ENCODE measurements at places on chromosomes 6 and 20.

DNA sequence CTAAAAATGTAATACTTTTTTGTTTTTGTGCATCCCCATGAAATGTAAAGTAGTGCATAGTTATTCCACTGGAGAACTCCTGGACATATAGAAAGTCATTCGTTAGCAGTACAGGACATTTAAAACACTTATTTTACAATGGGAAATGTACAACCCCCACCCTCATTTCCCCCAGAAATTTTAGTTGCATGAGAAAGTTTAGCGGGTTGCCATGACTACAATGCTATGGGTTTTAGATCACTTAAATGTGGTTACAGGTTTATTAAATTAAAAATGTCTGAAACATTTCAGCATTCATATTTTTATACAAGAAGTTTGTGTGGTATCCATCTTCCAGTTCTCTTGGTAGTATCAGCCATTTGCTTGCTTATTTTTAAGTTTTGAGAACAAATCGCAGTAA lies 54.9 kb upstream of the TRAF3IP2 start:
- DNase-seq: no peak

GRCh38 chr20:16098890-16099639 lies 474.2 kb downstream of the KIF16B start:
- DNase-seq: no peak

GRCh38 chr6:68726337-68726736 lies 91.3 kb downstream of the ADGRB3 start:
- no peak for DNase-seq

DNA sequence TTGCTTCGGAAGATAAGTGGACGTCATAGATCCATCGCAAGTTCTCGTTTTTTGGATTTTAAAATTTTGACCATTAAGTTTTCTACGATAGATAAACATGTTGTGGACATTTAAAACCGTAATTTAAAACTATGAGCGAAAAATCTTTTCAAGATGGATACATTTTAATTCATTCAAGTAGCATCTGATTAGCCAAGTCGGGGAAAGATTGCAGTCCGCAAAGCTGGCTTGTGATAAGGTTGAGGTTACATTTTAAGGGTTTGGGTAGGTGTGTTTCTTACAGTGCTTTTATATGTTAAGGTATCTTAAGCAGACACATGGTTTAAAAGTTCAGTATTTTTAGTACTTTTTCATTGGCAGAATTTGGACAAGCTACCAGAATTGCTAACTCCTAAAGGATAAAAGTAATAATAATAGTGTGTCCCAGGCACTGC lies 1.2 kb downstream of the WTAP start:
- no peak for DNase-seq

DNA sequence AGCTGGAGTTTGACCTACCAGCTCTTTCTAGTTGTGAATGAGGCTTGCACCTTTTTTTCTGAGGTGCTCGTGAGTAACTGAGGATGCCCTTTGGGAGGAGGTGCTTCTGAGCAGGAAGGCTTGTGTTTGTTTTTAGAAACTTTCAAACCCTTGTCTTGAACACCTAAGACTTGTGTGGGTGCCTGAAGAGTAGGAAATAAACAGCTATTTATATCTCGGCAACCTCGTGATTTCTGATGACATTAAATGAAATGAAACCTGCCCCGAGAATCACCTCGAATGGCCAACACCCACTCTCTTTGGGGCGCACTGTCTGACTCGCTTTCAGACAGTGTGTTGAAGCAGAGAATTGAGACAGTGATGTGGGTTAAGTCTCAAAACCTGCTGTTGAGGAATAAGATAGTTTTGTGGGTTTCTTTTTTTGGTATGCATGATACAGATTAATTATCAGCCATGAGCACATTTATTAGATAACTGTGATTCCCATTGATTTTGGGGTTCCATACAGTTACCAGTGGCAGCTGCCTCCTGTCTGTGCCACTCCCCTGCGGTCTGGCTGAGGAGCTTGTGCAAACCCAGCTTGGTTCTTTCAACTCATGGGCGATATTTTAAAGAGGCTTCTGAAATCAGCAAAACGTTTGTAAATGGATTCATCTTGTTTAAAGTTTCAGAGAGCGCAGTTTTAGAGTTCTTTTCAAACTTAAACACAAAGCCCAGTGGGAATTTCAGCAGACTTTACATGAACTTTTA lies 8.4 kb downstream of the IRF4 start:
- DNase-seq: no peak

- no peak for DNase-seq
Observed at GRCh38 chr6:107639511-107639910, 149.6 kb downstream of the SOBP start.

DNA sequence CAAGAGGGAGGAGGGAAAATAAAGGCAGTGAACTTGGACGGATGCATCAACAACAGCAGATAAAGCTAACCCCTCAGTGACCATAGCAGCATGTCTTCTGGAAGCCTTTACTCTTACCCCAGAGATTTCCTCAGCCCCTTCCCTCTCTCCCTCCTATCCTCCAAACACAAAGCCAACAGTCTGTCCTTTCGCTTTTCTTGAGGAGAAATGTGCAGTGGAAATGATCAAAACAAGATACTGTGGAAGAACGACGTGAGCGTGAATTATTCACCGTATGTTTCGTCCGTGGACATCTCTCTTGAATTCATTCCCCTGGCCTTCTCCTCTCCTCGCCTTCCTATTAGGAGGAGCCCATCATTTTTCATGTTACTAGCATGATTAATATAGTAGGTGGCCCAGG lies 8.5 kb downstream of the NRN1 start:
- no peak for DNase-seq

DNA sequence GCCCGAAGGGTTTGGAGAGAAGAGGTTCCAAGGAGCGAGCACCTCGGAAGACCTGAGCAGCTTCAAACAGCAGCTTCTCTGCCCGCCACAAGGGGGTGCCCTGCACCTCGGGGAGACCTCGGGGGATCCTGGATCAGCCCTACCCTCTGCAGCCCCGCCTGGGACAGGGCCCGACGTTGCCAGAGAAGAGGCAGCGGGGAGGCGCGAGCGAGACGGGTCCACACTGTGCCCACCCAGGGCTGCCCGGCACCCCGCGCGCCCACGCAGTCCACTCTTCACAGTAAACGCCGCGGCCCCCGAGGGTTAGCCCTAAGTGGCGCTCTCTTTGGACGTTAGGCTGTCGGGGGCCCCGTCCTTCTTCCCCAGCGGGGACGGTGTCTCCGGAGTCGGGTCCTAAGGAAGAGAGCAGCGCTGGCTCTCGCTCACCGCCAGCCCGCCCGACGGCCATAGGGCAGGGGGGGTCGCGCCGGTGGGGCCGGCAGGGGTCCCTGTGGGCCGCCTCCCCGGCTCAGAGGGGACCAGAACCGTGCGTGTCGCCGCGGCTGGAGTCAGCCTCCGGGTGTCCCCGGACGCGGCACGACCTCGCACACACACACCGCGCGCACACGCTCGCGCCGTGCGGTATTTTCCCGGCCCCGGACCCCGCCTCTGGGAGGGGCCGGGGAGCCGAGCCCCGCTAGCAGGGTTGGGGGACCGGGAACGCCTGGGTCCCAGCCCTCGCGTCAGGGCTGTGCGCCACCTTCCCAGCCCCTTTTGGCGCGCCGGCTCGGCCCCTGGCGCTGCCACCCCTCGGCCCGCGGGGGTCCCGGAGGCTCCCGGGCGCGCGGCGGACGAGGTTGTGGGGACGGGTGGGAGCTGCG lies 929 bp downstream of the CDH22 start:
- DNase-seq: no peak

Measured in mucosa of gallbladder (tissue), 1 donor.